Spleen (tissue), 13 donors: ENCODE measurements at places on chromosomes 2 and 18.
A peak's percentile ranks its signal among the peaks of the same experiment; 100 is the strongest.

- no peak for DNase-seq
Measured at GRCh38 chr2:63680455-63680854, 91.7 kb downstream of the MDH1 start.

DNA sequence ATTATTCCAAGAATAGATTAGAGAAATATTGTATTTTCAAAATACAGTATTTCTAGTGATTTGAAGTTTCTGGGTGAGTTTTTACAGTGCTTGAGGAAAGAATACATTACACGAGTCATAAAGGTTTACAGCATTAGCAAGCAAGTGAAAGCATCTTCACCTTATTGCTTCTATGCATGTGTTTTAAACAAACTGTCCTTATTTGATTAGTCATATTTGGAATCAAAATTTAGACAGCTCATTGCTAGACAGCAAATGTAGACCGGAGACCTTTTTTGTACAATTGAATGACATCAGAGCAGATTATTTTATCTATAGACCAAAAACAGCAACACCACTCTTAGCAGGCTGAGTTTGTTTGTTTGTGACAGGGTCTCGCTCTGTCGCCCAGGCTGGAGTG is 69.2 kb downstream of the FAM161A start:
- DNase-seq: no peak

GRCh38 chr2:47309472-47309951 is 93.4 kb upstream of the MSH2 start:
- peak; percentile 53 for DNase-seq

DNA sequence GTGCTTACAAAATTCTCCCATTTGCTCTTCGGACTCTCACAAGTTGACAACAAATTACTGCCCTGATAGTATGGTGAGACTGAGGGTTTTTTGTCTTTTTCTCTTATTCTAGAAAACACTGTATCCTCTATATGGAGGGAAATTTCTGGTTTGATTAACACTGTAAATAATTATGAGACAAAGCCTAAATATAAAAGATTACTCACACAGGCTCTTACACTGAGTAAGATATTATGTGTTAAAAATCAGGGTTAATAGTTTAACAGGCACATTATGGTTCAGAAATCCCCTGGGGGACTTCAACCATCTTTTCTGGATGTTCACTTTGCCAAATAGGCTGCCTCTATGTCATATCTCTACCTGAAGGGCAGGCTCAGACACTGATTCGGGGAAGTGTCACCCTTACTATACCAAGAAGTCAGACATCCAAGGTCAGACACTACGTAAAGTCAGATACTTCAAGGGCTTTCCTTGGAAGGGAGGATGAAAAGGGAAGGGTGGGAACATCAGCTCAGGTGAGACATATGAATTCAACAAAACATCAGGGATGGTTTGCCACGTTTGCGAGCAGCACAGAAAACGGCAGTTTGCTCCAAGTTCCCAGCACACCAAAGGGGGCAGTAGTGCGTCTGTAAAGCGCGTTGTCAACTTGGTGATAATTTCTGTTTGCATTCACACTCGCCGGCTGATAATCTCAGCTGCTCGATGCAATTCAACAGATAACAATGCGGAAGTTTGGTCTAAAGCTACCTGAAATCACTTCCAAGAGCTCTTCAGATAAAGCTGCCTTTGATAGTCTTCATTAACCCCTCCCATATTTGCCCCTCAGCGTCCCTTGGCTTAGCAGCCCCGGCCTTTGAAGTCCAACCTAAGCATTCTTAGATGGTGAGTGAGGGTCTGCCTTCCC is 972 bp upstream of the RASGRP3 start:
- DNase-seq: peak; percentile 90

DNA sequence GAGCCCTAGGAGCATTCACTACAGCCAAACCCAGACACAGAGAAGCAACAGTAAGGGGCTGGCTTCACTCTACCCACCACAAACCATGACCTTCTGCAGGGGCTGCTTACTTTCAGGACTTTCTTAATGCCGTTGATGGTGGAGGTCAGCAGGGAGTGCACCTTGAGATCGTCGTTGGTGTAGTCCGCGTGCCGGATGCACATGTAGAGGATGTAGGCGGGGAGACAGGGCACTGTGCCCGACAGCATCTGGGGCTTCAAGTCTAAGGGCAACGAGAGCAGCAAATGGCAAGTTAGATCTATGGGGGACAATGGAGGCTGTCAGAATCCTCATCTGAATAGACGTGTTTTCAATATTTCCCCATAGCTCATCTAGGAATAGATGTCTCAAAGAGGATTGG is 29.8 kb upstream of the ACAA2 start:
- DNase-seq: no peak

DNA sequence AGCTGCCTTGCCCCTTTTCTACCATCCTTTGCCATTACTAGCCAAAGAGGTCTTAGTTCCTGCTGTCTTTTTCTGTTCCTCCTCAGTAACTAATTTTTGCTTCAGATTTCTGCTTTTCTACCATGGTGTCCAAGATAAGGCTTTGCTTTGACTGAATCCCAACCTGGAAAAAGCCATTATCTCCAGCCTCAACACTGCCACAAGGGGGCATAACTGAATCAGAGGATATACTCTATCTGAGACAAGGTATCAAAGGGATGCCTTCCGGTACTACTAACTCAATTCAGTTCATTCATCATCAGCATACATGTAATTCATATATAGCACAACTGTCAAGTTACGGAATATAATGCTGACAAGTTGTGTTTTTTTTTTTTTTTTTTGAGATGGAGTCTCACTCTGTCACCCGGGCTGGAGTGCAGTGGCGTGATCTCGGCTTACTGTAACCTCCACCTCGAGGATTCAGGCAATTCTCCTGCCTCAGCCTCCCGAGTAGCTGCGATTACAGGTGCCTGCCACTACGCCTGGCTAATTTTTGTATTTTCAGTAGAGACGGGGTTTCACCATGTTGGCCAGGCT is 11.4 kb downstream of the OSGEPL1 start:
- no peak for DNase-seq
